Stimulated activated CD4-positive, alpha-beta T cell treated with anti-CD3 and anti-CD28 coated beads, Interleukin-15, amount 100 ng/mL, for 1 hour (primary cell): ENCODE measurements at places on chromosomes 2 and 18.
A peak's percentile ranks its signal among the peaks of the same experiment; 100 is the strongest.

DNA sequence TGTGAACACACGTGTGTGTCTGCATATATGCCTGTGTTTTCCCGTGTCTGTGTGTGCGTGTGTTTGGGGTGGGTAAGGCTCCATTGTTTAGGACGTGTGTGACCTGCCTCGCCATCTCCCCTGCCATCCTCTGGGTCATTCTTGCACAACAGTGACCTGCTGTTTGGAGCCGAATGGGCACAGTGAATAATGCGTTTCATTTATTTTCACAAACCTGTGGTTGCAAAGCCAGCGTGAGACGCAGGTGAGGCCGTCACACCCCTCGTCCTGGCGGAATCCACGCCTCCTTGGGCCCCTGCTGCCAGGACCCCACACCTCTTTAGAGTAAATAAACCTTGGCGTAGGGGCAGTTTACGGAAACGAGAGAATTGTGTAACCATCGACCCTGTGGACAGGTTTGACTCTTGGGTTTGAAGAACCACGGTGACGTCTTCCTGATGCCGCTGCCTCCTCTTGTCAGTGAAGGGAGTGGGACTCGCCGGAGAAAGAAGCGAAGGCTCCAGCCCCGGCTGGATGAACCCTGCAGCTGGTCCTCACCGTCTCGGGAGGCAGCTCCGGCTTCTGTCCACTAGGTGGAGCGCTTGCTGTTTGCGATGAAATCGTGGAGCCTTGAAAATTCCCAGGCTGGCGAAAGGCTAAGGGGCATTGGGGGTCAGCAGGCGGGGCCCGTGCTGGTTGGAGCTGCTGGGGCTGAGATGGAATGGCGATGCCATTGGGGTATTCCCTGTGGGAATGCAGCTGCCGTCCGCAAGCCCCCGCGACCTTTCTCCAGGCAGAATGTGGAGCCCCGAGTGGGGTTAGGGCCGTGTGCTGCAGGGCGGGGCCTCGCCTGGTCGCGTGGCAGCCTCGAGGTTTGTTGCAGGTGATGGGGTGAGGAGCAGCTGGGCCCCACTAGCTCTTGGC, 81.1 kb downstream of the RTP5 start:
- peak; percentile 36 for DNase-seq

DNA sequence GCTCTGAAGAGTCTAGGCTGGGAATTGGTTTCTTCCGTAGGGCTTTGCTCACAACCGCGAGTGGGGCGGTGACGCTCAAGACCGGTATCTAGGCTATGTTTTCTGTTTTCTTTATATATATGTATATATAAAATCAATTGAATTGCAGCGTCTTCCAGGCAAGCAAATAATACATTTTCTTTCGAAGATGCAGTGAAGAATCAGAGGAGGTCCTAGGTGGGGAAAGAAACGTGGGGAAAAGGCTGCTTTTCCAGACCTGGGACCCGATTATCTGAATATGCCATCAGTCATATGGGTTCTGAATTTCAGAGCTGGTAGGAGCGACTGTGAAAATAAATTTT, 714 bp upstream of the SCN9A start:
- DNase-seq: no peak

DNA sequence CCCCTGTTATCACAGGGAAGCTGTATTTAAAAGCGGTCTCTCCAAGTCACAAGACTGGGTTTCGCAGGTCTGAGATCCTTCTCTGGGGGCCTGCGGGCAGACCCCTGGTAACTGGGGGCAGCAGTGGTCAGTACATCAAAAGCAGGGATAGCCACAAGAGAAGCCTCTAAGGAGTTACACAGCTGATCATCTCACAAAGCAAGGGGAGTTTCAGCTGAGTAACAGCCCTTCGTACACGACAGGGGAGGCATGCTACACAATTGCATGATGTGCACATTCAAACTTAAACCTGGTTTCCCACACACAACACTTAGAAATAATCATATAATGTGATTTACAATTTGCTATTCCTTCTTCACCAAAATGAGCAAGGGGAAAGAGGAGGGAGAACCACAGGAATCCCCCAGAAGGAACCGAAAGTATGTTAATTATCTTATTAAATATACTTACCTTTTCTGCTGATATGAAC, 87.5 kb downstream of the TMEM131 start:
- no peak for DNase-seq

- DNase-seq: no peak
Observed at GRCh38 chr18:79941473-79942119, 9.9 kb downstream of the SLC66A2 start.

GRCh38 chr18:30999186-30999585, 43.4 kb downstream of the DSC3 start:
- DNase-seq: no peak

DNA sequence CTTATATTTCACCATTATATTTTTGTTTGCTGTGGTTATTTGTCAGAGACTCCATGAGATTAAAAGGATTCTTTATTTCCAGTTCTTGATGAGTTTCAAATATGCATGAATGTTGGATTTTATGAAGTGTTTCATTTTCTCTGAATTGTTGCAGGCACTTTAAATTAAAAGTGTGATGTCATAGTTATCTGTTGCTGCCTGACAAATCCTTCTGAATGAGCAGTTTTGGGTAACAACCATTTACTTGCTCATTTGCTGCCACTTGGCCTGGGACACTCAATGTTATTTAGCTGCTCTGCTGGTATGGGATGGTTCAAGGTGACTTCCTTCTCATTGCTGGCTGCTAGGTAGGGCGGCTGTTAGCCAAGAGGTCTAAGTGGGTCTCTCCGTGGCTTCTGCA, 173.5 kb downstream of the LPIN1 start:
- DNase-seq: no peak

DNA sequence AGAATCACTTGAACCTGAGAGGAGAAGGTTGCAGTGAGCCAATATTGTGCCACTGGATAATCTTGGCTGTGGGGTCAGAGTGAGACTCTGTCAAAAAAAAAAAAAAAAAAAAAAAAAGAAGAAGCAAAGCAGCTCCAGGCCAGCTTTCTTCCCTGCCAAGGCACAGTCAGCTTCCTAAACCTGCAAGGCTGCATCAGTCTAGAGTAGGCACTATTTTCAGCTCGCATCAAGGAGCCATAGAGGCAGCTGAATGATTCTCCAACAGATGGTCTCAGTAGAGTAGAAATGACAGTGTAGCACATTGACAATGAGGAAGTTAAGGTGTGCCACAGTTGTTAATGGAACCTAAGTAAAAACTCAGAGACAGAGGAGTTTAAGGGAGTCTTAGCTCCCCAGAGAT, 35.6 kb downstream of the BMP10 start:
- no peak for DNase-seq

GRCh38 chr2:73838889-73839534, 10.3 kb downstream of the STAMBP start:
- DNase-seq: no peak

DNA sequence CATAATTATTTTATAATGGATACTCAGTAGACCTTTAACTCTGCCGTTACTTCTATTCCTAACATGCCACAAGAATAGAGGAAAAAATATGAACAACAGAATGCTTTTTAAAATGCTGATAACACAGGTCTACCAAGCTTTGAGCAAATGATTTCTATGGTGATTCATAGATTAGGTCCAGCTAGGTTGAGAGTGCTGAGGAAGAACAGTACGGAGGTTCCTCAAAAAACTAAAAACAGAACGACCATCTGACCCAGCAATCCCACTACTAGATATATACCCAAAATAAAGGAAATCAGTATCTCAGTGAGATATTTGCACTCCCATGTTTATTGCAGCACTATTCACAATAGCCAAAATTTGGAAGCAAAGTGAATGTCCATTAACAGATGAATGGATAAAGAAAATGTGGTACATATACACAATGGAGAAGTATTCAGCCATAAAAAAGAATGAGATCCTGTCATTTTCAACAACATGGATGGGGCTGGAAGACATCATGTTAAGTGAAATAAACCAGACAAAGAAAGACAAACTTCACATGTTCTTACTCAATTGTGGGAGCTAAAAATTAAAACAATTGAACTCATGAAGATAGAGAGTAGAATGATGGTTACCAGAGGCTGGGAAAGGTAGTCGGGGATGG, 111.6 kb upstream of the SERTAD2 start:
- DNase-seq: no peak

GRCh38 chr2:24731923-24732322, 61.3 kb downstream of the PTRHD1 start:
- no peak for DNase-seq

- no peak for DNase-seq
Observed at GRCh38 chr2:151381266-151381665, 23.9 kb downstream of the TNFAIP6 start.

DNA sequence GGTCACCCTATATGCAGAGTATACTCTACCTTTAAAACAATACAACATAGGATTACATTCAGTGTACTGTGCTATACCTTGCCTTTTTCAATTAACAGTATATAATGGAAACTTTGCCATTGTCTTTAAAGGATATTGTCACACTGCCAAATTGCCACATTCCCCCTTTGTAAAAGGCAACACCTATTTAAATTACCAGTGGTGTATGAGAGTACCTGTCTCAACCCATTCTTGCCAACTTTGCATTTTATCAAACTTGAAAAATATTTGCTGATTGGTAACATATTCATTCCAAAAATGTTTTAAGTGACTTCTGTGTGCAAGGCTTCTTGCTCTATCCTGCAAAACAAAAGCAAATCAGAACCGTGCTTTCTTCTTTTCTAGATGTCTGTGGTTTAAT, 92.9 kb downstream of the FMNL2 start:
- DNase-seq: no peak

DNA sequence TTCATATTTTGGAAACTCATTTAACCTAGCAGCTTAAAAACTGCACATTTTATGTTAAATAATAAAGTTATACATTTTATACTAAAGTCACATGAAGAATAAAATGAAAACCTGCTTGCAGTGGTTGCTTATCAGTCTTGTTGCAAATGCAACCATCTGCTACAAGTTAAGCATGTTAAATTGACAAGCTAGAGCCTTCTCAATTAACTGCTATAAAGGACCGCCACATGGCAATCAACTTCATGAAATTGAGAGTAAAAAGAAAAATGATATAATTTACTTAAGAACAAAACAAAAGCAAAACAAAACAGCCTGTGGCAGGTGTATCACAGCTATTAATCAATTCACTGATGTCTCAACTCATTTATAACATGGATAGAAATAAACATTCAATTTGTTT, 78.7 kb downstream of the RTTN start:
- DNase-seq: no peak

DNA sequence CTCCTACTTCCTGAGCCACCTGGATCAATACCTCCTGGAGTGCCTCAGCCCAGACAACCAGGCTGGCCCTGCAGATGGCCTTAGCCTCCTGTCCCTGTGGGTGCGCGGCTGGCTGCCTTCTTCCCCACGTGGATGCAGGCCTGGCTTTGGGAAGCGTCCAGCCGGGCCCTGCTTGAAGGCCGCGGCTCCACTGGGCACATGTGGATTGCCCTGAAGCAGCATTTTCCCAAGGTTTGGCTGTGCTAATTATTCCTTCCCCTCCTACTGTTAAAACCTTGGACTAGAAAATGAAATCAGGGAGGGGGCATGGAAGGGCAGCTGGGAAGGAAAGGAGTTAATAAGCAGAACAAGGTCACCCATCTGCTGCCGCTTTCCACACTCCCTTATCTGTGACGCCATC, 143.0 kb upstream of the GATA6 start:
- DNase-seq: no peak

DNA sequence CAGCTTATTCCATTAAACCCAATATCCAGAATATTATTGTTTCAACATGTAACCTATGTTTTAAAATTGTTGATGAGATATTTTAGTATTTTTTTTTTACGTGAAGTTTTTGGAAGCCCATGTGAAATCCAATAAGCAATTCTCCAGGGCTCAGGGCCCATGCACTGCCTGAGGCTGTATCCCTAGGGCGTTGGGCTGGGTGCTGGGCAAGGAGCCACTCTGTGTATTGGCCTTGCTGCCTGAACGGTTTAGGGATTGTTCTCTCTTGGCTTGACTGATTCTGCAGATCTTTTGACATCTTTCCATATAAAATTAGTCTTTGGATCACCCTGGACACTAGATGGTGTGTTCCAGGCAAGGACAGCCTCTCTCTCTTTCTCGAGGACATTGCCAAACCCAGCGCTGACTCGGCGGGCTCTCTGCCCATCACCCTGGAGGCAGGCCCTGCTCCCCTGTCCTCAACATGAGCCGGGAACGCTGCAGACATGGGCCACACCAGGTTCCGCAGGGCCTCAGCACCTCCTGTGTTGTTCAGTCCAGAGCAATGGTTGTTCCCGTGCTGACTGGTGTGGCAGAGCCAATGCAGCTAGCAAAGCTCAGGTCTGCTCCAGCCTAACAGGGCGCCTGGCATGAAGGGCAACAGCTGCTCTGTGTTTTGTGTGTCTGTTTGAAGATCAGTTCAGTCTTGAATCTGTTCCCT, 163.0 kb downstream of the SEPTIN10 start:
- no peak for DNase-seq

DNA sequence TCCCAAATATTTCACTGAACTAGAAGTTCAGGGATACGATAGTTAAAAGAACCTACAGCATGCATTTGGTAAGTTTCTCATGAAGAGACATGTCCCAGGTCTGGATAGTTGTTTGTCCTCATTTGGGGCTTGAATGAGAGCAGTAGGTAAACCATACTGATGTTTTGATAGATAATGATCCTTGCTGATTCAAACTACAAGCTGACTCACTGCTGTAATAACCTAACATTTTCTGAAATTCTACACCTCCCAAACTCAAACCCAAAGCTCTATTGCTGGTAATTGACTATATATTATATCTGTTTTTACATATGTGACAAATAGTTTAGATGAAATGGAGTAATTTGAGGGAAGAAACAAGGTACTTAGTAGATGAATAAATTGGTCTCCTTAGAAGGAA, 154.1 kb upstream of the BOD1L2 start:
- no peak for DNase-seq

GRCh38 chr2:12428786-12429185, 287.9 kb upstream of the TRIB2 start:
- DNase-seq: no peak

GRCh38 chr2:53987336-53987921, 16.6 kb upstream of the PSME4 start:
- DNase-seq: no peak

- no peak for DNase-seq
Observed at GRCh38 chr2:48175254-48175653, 269.0 kb upstream of the FBXO11 start.

DNA sequence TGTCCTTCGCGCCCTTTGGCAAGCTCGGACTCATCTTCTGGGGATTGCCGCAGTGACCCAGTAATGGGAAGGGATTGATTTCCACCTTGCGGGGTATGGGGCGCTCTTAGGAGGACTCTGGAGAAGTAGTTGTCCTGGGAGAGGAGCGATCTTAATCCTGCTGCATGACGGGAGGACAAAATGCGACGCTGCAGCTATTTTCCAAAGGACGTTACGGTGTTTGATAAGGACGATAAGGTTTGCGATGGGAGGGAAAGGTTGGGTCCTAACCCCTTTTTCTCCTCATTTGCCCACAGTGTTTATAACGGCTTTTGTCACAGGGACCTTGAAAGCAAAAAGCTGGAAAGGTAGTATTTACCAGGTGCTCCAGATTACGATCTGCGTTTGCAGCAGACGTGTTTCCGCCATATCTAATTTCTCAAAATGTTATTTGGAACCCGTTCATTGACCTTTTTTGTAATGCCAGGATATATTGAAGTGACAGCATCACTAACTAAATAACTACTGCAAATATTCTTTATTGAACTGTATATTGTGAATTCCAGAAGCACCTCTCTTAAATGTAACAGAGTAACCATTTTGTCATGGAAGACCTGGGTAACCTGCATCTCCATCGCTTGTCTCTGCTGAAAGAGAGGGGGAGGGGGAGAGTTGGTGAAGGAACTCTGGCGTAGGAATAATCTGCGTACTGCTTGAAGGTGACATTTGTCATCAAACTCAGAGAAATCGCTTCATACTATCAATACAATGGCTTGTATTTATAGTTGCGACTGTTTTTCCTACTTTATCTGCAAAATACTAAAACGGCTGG, 590 bp downstream of the MDH1 start:
- no peak for DNase-seq

GRCh38 chr2:63434024-63435001, 154.0 kb downstream of the WDPCP start:
- DNase-seq: no peak
